Muscle of arm (tissue), 14 donors: ENCODE measurements at places on chromosomes 4 and X.

DNA sequence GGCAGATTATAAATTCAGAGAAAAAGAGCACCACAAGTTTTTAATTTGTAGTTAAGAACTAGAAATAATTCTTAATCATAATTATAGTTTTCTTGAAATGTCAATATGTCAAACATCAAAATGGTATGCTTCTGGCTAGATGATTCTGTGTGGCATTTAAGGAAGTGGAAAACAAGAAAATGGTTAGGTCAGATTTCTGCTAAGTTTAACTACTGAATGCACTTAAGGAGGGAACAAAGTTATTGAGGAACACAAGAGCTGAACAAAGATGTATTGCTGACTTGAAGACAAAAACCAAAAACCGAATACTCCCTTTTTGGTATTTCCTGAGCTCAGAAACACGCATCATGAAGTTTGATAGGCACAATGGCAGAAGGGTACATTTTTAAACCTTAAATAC is 58.7 kb upstream of the GPR34 start:
- no peak for DNase-seq

DNA sequence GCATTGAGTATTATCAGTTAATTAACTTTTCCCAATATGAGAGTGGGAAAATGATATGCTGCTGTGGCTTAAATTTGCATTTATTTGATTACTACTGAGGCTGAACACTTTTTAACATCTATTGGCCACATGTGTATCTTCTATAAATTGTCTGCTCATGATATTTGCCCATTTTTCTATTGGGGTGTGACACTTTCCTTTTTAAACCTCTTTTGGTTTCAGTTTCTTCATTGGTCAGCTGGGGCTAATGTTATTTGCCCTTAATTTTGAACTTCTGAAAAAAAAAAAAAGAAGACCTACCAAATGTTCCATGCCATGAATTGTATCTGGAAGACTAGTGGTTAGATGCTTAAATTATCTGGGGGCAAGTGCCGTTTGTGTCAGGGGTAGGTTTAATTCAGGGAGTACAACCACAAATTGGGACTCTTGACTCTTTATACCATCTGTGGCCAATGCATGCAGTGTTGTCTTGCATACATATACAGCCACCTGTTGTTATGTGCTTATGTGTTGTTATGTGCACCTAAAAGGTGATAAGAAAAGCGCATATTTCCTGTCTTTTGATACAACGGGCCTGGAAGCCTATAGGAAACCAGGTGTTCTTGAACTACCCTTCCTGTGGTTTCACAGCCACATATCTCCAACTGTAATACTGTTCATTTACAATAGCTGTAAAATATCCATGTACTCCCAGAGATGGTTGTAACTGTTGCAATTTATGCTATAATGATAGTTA is 49.0 kb downstream of the SH2D1A start:
- DNase-seq: no peak

GRCh38 chr4:74441744-74442143 is 3.2 kb upstream of the AREG start:
- no peak for DNase-seq

DNA sequence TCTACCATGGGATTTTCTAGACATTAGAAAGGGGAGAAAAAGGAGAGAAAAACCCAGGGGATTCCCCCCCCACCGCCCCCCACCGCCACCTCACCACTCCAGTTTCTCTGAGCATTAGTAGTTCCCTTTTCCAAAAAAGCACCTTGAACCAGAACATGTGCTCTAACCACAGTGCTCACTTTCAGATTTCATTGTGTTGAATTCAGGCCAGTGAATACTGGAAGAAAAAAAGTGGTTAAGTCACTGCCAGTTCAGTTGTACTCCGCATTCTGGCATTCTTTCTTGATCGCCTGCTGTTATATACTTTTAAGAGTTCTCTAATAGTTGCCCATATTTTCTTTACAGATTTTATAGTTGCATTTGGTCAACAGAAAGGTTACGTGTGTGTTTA is 40.9 kb downstream of the JADE3 start:
- DNase-seq: no peak

GRCh38 chr4:142292231-142292630 is 553.9 kb downstream of the INPP4B start:
- DNase-seq: no peak

DNA sequence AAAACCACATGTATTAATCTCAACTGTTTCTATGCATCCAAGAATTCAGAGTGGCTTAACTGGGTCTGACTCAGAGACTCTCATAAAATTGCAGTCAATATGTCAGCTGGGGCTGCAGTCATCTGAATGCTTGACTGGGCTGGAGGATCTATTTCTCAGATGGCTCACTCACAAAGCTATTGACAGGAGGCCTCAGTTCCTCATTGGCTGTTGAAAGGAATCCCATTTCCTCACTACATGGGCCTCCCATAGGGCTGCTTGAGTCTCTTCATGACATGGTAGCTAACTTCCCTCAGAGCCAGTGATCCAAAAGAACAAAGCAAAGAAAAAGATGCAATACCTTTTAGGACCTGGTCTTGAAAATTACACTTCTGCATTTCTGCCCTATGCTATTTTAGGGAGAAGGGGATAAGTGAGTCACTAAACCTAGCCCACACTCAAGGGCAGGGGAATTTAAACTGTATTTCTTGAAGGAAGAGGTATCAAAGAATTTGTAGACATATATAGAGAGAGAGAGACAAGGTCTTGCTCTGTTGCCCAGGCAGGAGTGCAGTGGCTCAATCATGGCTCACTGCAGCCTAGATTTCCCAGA is 9.8 kb downstream of the SCFD2 start:
- no peak for DNase-seq

DNA sequence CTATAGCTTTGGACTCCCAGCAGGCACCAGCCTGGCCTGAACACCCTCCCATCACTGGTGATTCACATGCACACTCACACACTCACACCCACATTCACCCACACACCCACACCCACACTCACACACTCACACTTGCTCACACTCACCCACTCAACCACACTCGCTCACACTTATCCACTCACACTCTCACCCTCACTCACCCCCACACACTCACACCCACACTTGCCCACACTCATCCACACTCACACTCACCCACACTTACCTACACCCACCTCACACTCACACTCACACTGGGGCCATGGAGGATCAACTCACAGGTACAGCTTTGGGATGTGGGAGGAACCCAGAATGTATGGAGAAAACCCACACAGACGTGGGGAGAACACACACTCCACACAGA is 548.2 kb upstream of the FAT1 start:
- DNase-seq: no peak
